Brain (organoid and tissue), 16 donors: ENCODE measurements at places on chromosomes 1 and 21.

DNA sequence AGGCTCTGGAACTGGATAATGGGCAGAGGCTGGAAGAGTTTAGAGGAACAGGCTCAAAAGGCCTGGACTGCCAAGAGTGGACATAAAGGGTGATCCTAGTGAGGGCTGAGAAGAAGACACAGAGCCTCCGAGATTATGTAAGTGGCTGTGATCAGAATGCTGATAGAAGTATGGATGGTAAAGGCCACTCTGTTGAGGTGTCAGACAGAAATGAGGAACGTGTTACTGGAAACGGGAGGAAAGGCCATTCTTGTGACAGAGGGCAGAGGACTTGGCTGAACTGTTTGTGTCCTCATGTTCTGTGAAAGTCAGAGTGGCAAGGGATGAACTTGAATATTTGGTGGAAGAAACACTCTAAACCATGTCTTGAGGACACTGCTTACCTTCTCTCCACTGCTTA is 6.7 kb upstream of the ABCG1 start:
- no peak for DNase-seq

GRCh38 chr1:1703796-1704195 is 11.2 kb upstream of the SLC35E2B start:
- DNase-seq, result no peak

DNA sequence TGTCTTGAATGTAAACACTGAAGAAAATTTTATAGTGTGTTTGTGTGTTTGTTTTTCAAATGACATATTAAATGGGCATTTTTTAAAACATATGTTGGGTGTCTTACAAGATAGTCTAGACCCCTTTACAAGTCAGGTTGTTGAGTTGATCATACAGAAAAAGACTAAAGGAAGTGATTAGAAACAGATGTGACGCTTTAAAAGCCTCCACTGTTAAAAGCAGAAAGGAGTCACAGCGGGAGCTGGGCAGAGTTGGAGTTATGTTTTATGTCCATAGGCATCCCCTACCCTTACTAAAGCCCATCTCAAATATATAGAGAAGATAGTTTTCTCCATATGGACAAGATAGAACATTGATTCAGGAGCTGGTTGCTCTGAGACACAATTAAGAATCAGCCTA is 393.9 kb downstream of the PLPP3 start:
- DNase-seq, result no peak

GRCh38 chr1:94122201-94122970 is 1.4 kb upstream of the ABCA4 start:
- no peak for DNase-seq

GRCh38 chr1:113103977-113104376 is 31.0 kb downstream of the LRIG2 start:
- no peak for DNase-seq

- DNase-seq, result no peak
These were observed 131.7 kb upstream of the ERRFI1 start for GRCh38 chr1:8157765-8158164.
